Spleen (tissue), 13 donors: ENCODE measurements at places on chromosomes 1 and 21.
A peak's percentile ranks its signal among the peaks of the same experiment; 100 is the strongest.

GRCh38 chr1:36365381-36365780 lies 20.3 kb downstream of the STK40 start:
- DNase-seq: no peak

DNA sequence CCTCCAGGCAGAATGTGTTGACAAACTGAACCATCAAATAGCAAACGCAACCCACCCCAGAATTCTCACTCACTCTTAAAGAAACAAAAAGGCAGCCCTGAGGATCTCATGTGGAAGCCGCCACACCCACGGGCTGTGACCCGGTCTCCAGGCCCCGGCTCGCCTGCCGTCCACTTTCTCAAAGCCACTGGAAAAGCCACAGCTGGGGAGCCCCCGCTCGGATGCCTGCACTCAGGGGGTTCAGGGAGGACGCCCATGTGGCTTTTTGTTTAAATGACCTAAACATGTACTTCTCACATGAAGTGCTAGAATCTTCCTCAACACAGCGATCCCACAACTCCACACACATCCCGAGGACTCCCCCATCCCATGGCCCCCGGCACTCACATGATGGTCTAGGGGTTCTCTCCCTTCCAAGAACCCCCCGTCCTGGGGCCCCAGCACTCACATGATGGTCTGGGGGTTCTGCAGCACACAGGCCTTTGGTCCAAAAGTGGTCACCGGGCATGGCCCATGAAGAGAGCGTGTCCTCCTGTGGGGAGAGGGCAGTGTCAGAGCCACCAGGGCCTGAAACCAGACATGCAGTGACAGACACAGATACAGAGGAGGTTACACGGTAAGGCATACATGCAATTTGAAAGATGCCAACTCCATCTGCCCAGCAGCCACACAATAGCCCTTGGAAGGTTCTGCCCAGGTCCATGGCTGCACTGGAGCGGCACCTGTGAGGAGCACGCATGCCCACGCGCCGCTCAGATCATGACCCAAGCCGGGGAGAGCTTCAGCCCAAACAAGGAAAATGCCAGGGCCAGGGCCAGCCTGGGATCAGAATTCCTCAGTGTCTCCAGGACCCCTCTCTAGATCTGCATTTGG lies 16.5 kb downstream of the NADK start:
- peak; percentile 57 for DNase-seq

GRCh38 chr1:150511551-150511950 lies 3.6 kb downstream of the ECM1 start:
- DNase-seq: peak; percentile 56

DNA sequence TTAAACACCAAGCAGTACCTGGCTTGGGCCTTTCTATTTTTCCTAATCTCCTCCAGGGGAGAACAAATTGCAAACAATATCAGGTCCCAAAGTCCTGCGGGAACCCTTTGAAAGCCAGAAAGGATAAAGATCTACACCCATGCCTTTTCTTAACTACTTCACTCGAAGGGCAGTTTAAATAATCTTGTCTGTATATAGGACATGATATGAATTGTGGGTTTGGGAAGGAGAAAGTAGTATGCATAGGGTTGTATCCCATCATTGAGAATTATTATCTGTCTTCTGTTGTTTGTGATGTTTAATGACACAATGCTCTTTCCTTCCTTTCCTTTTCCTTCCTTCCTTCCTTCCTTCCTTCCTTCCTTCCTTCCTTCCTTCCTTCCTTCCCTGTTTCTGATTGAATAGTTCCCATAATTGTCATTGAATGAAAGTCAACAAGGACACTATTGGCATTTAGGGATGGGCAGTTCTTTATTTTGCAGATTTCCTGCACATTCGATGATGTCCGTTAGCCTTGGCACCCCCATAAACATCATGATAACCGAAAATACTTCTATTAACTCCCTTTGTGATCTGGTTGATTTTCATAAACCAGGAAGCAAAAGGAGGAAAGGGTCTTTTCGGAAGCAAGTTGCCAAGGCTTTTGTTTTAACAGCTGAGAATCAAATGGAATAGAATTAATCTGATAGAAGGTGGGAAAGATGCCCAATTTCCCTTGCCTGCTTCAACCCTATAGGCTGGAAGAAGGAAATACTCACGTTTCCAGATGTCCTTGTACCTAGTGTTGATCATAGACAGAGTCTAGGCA lies 141.3 kb downstream of the ATG4C start:
- DNase-seq: no peak

DNA sequence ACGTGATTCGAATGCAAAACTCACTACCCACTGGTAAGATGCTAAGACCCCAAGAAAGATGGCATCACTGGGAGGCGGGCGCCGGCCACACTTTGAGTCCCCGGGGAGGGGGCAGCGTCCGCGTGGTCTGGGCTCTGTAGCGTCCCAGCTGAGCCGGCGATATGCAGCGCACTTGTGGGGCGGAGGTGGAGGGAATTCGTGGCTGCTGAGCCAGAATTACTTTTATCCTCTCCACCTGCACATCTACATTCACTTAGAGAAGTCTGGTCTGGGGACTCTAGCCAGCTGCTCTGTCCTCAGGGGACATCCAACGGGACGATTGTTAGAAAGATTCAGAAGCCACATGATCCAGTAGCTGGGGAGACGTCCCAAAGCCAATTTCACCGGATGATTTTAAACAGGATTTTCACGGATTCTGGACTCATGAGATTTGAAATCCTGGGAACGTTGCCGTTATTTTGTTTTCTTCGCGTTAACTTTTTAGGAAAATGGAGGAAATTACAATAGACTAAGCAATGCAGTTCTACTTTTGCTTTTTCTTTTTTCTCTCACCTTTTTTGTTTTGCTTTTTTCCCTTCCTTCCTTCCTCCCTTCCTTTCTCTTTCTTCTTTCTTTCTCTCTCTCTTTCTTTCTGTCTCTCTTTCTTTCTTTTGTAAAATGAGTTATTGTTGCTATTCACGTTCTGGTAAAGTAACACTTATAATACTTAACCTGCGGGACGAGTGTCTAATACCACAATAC lies 1.3 kb downstream of the JAM2 start:
- peak; percentile 78 for DNase-seq

GRCh38 chr1:162502928-162503327 lies 5.3 kb downstream of the UHMK1 start:
- no peak for DNase-seq

- DNase-seq: no peak
These were observed 10.2 kb downstream of the USP24 start for GRCh38 chr1:55204997-55205396.

GRCh38 chr1:37666241-37666867 lies 26.0 kb upstream of the CDCA8 start:
- peak; percentile 8 for DNase-seq

GRCh38 chr1:166511761-166512160 lies 327.5 kb upstream of the POGK start:
- DNase-seq: no peak

DNA sequence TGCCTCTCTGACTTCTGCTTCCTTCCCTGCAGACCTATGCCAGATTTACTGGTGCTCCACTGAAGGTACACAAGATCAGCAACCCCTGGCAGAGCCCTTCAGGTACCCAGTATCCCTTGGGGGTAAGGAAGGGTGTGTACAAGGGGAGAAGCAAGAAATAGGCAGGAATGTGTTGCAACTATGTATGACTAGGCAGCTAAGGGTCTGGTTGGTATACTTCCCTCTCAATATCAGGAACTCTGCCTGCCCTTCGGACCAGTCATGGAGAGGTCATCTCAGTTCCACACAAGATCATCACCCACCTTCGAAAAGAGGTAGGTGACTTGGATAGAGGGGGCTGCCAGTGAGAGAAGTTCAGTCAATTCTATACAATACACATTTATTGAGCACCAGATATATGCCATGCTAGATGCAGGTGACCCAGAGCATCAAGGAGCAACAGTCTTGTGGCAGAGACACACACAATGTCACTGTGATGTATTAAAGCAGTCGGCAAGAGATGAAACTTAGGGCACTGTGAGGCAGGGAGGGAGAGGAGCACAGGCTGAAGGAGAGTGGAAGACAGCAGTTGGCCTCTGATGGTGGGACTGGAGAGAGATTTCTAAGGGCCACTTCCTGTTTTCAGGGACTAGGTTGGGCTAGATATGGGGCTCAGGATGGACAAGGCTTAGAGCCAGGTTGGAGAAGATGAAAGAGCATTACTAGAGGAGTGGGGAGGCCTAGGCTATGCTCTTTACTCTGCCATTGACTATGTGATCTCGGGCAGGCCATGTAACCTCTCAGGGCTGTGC lies 2.0 kb downstream of the MTX1 start:
- DNase-seq: peak; percentile 39

- no peak for DNase-seq
These were observed 424.1 kb downstream of the TTLL7 start for GRCh38 chr1:83574791-83575190.

GRCh38 chr1:83970114-83970513 lies 28.8 kb downstream of the TTLL7 start:
- DNase-seq: no peak
